Stimulated activated CD4-positive, alpha-beta T cell treated with anti-CD3 and anti-CD28 coated beads, Interleukin-2, amount 100 ng/mL, for 48 hours (primary cell): ENCODE measurements at places on chromosomes 5 and 9.

DNA sequence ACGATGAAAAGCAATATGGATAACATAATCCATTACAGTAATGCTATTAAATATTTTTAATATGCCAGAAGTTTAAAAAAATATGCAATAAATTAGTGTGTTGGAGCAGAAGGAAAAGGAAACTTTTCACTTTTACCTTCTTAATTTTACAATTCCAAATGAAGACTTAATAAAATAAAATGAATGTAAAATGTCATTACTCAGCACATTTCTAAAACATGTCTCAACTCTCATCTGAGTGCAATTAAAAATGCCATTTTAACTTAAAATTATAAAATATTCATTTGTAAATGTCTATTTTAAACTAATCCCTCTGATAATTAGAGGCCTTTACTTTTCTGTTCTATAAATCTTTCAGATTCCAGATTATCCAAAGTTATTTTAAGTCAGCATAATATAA is 733.4 kb downstream of the DNAH5 start:
- no peak for DNase-seq

DNA sequence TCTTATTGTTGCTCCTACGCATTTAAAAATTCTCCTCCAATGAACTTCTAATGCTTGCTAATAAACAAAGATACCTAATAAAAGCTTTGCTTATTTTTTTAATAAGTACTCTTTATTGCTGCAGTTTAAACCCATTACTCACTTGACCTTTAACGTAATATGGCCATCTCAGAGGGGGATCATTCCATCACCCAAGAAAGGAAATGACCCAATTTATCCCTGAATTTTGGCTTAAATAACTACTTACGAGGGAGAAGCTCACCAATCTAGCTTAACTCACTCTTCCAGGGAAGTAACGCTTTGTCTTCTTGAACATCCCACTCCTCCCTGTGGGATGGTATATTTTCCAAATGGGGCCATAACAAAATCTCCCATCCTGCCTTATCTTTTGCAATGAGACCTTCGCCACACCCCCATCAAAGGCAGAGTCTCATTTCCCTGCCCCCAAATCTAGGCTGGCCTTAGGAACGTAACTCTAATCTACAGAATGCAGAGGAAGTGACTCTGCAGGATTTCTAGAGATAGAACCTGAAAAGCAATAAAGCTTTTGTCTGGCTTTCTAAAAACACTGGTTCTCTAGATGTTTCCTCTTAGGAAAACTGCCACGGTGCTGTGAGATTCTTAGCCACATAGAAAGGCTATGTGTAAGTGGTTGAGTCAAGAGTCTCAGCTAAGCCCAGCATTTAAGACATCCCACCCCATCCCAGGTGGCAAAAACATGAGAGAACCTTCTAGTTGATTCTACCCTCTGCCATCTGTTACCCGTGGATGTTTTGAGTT is 310.0 kb downstream of the ASTN2 start:
- no peak for DNase-seq

GRCh38 chr5:141150224-141150992 is 551 bp downstream of the PCDHB6 start:
- no peak for DNase-seq

- no peak for DNase-seq
These were observed 657.4 kb downstream of the BRINP1 start for GRCh38 chr9:118711843-118712242.

DNA sequence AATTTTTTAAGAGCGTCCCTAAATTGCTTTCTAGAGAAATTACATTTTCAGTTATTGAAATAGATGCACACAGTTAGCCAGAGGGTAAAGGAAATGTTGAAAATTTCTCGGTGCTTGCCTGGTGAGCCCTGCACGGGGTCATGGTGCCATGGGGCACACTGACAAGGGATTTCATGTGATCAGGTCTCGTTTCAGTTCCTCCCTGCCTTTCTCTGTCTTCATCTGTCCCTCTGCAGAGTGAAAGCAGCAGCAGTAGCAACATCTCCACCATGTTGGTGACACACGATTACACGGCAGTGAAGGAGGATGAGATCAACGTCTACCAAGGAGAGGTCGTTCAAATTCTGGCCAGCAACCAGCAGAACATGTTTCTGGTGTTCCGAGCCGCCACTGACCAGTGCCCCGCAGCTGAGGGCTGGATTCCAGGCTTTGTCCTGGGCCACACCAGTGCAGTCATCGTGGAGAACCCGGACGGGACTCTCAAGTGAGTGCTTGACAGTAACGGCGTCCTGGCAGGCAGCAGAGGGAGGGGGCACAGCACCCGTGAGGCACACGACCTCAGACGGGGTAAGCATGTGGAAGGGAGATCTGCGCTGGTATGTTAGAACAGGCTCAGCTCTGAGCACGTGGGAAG is 89.1 kb upstream of the OTULINL start:
- DNase-seq, result no peak

DNA sequence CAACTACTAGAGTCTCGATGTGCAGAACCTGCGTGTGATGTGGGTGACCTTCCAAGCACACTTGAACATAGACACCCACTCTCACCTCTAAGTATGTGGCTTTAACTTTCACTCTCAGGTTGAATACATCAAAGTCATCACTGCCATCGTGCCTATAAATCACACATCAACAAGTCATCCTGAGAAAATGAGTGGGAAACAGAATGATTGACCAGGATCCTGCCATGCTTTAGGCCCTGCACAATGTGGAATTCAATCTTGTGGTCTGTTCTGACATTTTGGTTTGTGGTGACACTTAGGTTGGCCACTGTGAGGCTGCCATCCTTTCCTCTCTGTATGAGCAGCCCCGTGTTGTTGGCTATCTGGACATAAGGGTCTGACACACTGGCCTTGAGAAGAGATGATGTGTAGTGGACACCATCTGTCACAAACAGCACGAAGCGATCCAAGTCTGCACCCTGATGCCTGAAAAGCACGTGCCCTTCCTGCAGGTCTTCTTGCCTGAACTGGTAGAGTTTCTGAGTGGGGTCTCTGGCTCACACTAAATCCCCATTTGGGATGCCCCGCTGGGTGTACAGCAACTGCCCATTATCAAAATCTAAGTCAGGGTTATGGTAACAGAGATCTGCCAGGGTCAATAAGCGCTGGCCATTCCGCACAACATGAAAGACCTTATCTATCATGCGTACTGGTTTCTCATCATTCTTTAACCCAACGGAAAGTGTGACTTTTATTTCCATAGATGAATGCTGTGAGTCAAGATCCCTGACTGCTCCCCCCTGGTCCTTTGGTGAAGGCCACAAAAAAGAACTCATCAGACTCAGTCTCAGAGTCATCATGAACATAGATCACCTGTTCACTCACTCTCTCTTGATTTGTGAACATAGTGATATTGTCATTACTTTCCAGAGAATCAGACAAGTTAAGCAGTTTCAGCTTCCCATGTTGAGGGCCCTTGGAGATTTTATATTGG is 116.6 kb downstream of the ESM1 start:
- peak; percentile 7 for DNase-seq

GRCh38 chr5:132427281-132428146 is 58.0 kb downstream of the SLC22A5 start:
- DNase-seq, result no peak

DNA sequence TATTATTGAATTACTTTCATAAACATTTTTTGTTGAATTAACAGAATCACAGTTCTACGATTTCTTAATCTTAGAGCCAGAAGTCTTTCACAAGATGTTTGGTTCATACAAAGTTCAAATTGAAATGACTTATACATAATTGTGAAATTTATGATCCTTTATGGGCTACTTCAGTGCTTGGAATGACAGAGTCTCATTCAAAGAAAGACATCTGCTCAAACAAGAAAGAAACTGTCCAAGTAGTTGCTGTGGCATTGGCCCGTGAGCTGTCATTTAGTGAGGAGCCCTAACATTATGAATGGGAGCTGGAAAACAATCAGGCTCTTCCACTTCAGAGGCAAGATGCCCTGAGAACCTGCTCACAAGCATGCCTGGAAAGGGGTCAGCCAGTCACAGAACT is 63.4 kb downstream of the AUH start:
- DNase-seq, result no peak

GRCh38 chr5:129499208-129499852 is 39.2 kb downstream of the ADAMTS19 start:
- no peak for DNase-seq

DNA sequence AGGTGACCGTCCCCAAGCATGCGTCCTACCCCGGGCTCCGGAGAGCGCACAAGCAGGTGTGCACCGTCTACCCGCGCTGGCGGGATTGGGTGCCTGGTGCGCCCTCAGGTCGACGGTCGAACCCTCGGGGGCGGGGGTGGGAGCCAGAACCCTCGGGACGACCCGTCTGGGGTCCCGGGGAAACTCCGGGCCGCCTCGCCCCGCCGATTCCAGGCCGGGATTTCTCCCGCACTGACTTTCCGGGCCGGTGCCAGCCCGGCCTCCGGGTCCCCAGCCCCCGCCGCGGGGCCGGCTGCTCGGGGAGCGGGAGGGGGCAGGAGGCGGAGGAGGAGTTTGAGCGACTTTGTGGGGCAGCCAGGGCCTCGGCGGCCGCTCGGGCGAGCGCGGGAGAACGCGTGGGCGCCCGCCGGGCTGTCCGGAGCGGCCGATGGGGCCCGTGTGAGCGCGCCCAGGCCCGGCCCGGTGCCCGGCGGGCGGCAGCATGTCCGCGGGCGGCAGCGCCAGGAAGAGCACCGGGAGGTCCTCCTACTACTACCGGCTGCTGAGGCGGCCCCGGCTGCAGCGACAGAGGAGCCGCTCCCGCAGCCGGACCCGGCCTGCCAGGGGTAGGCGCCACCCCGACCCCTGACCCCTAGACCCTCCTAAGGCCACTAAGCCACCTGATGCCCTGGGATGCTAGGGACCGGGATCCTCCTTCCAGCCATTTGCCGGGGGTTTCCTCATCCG is at the start of gene DAB2IP:
Gene DAB2IP (plus strand): TSS at position 340 of the 726 bp plus-strand sequence. CDS start 142 bp downstream, at position 482.
- no peak for DNase-seq

- no peak for DNase-seq
These were observed 33.9 kb upstream of the JMY start for GRCh38 chr5:79202076-79202475.
